ENCODE measurements at places on chromosomes 5 and 9.

- DNase-seq, result no peak
Observed at GRCh38 chr9:123318202-123318601, 37.8 kb upstream of the CRB2 start.

DNA sequence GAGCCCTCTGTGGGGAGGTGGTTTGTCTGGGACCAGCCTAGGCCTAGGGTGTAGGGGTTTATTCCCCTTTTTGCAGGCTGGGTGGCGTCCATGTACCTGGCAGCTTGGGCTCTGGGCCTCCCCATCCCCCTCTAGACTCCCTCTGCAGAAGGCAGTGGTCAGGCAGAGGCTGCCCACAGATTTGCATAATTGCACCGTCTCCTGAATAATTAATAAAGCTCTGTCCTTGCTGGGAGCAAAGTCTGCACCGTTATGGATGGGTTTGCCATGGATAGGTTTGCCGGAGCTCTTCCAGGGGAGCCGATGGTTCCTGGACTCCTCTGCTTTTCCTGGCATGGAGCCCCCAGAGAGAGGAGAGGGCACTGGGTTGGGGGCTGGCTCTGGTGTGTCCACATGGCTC is 60.4 kb downstream of the DAB2IP start:
- DNase-seq, result no peak

DNA sequence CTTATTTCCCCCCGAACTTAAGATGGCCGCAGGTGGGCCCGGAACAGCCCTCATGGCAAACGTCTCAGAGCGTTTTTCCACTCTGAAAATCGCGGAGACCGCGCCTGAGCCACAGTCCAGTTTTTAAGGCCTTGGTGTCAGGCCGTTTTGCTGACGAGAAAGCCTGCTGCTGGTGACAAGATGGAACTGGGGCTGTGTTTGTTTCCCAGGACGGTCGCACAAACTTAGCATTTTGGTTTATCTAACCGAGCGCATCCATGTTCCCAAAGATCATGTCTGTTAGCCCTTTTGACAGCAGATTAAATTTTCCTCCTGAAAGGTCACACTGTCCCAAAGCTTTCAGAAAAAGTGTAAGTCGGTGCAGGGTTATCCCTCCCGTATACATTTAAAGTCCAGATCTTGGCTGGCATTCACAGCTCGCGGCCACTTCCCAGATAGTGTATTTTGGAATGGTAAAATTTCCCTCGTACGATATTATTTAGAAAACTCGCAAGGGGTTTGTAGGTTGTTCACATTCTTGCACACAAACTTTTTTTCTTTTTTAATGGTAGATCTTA is 812 bp downstream of the SREK1 start:
- DNase-seq, result no peak

- DNase-seq, result no peak
Observed at GRCh38 chr9:128026773-128027541, 40.2 kb downstream of the NAIF1 start.

DNA sequence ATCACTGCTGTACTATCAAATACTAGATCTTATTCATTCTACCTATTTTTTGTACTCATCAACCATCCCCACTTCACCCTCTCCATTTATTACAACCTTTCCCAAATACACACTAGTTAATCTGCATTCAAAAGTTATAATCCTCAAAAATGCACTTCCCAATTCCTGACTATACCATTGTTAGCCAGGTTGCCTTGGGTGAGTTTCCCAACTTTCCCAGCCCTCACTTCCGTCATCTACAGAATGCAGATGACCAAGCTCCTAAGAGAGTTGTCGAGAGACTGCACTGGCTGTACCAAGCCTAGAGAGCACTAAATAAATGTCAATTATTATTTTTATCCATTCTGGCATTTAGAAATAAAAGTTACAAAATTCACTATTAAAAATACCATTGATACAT is 11.5 kb downstream of the PLPP1 start:
- DNase-seq, result no peak

GRCh38 chr5:5497152-5497788 is 74.8 kb downstream of the ICE1 start:
- DNase-seq, result no peak

- DNase-seq, result no peak
Observed at GRCh38 chr9:92887880-92888338, 10.1 kb upstream of the ZNF484 start.

DNA sequence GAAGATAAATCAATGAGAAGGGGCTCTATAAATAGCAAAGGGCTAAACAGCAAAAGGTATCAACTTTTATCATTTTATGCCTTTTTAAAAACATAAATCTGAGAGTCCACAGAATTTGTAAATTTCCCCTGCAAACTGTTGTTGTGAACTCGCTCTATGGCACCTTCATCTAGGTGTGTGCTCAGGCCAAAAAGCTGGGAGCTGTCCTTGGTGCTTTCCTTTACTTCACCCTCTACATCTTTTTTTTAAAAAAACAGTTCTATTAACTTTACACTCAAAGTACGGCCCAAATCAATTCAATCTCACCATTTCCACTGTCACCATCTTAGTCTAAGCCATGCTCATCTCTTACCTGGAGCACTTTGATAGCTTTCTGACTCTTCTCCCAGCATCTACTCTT is 108.2 kb upstream of the GPR151 start:
- no peak for DNase-seq

GRCh38 chr5:54329731-54330709 is 19.6 kb upstream of the ARL15 start:
- DNase-seq, result no peak

DNA sequence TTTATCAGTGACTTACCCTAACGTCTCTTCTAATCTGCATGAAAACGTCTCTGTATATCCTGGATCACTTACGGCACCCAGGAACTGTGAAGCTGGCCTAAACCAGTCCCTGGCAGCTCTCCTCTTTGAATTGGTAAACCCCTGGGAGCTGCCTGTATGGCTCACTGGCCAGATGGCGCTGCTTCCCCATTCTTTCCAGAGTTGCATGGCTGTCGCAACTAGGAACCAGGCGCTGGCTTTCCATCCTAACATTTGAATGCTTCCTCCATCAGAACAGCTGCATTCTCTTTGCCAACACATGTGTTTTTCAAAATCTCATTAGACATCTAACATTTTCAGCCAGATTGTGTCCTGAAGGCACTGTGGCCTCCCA is 8.0 kb upstream of the PCA3 start:
- DNase-seq, result no peak
